ENCODE measurements at places on chromosomes 7 and 10.

- DNase-seq = no peak
These were observed 55.7 kb downstream of the NEBL start for GRCh38 chr10:20841419-20841818.

DNA sequence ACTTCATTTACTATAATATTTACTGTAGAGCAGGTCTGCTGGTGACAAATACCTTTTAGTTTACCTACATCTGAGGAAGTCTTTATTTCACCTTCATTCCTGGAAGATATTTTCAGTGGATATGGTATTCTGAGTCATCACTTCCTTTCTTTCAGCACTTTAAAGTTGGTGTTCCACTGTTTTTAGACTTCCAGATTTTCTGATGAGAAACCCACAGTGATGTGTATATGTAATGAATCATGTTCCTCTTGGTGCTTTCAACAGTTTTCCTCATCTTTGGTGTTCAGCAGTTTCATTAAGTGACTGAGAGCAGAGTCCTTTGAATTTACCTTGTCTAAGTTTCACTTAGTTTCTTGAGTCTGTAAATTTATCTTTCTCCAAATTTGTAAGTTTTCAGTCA lies 36.4 kb downstream of the COPG2 start:
- DNase-seq = no peak

DNA sequence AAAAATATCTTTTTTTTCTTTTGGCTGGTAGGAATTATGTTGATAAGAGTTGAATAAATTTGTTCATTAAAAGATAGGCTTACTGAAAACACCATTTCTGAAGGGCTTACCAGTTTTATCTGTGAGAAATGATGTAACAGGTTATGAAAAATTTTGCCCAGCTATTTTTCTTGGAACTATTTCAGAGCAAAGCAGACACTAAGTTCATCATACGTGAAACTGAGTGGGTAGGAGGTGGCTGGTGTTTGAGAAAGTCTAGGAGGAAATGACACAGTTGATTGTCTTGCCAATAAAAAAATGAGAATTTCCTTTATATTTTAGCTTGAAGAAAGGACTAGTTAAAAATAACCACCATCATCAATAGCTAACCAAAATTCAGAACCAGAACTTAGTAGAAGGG lies 6.2 kb upstream of the MRC1 start:
- no peak for DNase-seq

- peak; percentile 26 for DNase-seq
These were observed 683 bp upstream of the ENTPD7 start for GRCh38 chr10:99658622-99659030.

DNA sequence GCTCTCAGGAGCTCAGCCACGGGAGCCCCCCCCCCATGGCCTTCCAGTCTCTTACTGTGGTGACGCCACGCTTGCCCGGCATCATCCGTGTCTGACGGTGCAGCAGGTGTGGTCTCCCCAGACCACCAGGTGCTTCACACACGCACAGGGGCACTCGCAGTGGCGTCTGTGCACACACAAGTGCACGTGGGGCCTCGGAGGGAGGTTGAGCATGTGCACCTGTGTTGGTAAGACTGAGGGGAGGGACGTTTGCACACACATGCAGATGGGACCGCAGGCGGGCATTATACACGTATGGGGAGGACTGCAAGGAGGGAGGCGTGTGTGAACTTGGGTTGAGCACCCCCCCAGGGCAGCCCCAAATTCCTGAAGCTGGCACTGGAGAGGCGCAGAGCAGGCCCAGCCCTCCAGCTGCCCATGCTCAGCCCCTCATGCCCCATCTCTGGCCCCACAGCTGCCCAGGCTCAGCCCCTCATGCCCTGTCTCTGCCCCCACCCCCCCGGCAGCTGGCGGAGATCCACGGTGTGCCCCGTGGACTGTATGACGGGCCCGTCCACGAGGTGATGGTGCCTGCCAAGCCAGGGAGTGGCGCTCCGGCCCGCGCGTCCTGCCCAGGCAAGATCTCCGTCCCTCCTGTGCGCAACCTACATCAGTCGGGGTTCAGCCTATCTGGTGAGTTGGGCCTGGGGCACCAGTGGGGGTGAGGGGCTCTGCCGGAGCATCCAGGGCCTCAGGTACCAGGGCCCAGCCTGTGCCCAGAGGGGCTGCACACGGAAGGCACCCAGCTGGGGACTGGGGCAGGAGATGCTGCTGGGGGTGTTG lies 16.7 kb downstream of the DPYSL4 start:
- DNase-seq = no peak

- DNase-seq = no peak
These were observed 371.7 kb upstream of the NRP1 start for GRCh38 chr10:33706191-33706590.

DNA sequence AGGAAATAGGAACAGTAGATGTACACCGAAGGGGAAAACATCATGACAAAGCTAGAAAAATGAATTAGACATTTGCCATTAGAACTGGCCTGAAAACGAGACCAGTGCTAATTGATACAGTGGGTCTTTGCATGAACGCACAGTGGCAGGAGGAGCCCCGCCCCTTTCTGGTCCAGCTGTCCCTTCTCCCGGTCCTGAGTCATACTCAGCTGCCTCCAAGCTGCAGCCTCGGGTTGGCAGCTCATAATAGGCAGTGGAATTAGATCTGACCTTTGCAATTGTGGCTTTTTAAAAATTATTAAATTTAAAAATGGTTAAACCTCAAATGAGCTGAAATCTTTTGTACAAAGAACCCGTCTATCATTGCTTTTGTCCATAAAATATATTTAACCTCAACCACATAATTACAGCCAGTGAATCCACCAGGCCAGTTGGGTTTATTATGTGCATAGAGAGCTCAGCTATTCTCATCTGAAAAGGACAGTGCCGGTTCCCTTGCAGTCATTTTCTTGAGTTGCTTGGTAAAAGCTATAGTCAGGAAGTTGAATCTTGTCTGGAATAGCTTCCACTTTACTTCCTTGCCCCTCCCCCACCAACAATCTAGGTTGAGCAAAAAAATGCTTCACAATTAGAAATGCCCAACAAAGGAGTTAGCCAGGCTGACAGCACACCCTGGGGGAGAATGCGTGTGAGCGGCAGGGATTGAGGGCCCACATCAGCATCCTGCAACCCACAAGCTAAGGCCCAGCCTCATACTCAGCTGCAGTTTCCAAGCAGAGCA lies 147.1 kb downstream of the BUB3 start:
- peak; percentile 82 for DNase-seq

DNA sequence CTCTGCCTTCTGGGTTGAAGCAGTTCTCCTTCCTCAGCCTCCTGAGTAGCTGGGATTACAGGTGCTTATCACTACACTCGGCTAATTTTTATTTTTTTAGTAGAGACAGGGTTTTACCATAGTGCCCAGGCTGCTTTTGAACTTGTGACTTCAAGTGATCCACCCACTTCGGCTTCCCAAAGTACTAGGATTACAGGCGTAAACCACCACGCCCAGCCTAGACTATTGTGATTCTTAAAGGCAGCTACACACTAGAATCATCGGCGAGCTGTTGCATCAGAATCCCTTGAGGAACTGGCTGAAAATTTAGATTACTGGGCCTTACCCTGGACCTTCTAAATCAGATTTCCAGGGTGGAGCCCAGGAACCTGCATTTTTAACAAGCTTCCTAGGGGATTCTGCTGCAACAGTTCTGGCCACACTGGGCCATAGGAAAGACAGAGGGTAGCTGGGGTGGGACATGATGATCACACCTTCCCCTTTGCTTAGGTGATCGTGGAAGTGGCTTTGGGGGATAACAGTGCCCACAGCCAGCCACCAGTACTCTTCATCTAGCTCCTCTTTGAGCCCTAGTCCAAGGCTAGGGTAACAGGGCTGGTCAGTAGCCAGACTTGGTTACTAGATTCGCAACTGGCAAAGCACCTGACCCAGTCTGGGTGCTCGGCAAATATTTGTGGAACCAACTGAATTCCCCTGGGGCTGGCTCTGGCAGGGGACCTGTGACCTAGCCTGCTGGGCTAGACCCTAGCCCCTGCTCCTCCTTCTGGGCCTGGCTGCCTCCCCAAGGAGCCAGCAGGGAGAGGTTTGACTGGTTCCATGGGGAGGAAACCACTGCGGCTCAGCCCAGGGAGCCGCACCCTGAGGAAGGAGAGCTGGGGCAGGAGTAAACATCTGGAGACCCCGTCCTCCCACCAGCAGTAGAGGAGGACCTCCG lies 67.1 kb upstream of the DUSP5 start:
- no peak for DNase-seq

GRCh38 chr7:139117599-139118233 lies 8.2 kb upstream of the ZC3HAV1 start:
- DNase-seq = no peak

GRCh38 chr7:38322461-38322860 lies 49.0 kb upstream of the TARP start:
- DNase-seq = no peak

GRCh38 chr10:131901181-131901829 lies 497 bp downstream of the PPP2R2D start:
- peak; percentile 54 for DNase-seq

- DNase-seq = no peak
These were observed 11.9 kb upstream of the NDUFA5 start for GRCh38 chr7:123569352-123570010.

- peak; percentile 67 for DNase-seq
These were observed 101.2 kb upstream of the ZNF746 start for GRCh38 chr7:149598721-149599308.

DNA sequence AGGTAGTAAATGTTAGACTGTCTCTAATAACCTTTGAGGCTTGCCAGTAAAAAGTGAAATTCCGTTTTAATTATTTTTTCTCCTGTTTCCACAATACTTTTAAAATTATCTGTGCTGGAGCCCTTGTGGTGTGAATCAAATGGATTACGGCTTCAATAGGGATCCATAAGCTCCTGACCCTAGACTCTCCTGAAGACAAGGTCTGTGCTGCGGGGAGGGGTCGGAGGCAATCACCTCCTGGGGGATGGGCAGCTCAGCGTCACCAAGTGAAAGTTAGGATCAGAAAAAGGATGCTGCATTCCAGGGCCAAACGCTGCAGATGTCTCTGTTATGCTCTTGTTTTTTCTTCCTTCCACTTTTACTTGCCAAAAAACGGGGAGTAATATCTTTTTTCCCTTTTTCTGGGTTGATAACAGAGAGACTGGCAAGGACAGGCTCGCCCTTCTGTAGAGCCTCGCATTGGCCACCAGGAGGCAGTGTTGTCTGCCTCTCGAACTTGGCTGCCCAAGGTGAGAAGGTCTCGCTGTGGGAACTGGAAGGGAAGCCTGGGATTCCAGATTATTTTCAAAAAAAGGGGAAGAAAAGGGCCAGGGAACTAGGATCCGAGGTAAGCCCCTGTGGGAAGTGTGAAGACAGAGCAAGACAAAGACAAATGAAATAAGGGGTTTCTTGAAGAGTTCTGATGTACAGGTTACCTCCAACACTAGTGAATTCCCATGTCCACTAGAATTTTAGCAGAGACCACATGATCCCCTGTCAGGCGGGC lies 621.9 kb downstream of the ACTR3B start:
- peak; percentile 64 for DNase-seq

DNA sequence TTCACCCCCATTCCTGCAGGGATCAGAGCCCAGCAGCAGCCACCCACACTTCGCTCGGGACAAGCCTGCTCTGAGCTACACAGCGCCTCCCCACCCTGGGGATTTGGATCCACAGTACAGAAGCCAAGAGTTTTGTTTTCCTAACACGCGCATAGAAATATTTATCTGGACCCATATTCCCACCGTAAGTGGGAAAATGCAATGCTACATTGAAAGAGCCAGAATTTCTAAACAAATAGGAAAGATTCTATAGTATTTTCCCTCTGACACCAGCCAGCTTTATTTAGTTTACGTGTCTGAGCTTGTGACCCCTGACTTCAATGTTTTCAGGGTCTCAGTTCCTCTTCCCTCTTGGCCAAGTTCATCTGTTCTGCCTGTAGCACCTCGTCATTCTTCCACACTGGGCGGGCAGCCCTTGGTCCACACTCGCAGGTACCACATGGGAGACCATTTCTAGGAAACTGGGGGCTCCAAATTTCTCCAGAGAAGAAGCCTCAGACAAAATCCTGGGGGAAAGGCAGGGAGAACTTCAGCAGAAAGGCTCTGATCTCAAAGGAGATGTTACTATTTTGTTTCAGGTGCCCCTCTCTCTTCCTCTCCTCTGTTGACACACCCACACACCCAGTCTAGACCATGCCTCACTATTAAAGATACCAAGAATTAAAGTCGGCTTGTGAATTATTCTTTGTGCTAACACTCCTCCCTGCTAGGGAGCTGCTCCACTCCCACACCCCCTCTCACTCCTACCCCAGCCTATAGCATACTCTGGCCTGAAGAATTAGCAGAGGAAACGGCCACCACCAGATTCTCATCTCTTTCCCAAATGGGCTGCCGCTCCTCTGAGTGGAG lies 116.0 kb upstream of the PCGF5 start:
- DNase-seq = no peak

DNA sequence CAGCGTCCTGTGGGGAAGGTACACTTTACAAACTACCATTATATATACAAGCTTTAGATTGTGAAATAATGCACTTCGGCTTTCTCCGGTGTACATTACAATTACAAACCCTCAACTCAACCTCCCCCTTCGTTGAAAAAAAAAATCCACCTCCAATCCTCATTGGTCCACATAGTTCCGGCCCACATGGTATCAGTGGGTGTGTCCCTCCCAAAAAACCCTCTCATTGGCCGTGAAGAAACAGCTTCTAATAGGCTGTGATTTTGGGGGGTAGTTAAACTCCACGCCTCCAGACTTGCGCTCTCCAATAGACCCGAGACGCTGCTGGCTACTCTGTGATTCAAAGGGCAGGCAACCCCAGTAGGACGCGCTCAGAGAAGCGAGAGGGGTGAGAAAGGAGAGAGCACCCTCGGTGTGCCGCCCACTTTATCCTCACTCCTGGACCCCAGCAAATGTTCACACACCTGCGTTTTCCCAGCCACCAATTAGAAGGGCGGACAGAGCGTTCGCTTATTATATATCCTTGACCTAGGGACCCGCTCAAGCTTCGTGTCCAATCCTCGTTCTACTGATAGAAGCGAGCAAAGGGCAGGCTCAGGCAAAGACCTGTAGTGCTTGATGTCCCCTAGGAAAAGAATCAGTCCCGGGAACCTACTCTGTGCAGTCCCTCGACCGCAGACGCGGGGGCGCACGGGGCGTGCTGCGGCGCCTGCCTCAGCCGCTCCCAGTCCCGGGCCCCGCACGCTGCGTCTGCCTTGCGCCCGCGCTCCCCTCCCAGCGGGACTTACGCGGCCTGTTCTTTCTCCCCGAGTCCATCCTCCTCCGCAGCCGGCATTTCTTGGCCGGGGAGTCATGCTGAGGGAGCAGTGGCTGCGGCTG lies 991 bp downstream of the PANK1 start:
- DNase-seq = peak; percentile 93

DNA sequence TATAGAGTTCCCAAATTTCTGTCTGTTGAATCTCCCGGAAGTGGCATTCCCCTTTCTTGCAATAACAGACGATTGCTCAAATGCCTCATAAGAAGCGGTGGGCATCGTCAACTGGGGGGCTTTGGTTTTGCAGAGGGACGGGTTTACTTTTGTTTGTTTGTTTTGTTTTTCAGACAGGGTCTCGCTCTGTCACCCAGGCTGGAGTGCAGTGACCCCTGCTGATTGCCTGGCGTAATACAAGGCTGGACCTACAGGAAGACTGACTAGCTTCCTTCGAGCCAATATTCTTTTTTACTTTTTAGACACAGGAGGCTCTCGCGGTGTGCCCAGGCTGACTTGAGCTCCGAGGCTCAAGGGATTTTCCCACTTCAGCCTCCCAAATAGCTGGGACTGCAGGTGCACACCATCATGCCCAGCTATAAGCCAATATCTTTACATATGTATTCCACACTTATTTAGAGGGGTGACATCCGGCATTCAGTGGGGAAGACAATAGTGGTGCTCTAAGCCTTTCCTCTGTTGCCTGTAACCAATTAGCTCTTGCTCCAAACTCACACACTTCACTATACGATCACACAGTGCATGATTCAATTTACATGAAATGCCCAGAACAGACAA lies 58.1 kb downstream of the FHIP2A start:
- DNase-seq = peak; percentile 53
